ENCODE measurements at places on chromosomes 3 and 15.

- no peak for DNase-seq
Observed at GRCh38 chr15:68784206-68784605, 36.5 kb downstream of the ANP32A start.

DNA sequence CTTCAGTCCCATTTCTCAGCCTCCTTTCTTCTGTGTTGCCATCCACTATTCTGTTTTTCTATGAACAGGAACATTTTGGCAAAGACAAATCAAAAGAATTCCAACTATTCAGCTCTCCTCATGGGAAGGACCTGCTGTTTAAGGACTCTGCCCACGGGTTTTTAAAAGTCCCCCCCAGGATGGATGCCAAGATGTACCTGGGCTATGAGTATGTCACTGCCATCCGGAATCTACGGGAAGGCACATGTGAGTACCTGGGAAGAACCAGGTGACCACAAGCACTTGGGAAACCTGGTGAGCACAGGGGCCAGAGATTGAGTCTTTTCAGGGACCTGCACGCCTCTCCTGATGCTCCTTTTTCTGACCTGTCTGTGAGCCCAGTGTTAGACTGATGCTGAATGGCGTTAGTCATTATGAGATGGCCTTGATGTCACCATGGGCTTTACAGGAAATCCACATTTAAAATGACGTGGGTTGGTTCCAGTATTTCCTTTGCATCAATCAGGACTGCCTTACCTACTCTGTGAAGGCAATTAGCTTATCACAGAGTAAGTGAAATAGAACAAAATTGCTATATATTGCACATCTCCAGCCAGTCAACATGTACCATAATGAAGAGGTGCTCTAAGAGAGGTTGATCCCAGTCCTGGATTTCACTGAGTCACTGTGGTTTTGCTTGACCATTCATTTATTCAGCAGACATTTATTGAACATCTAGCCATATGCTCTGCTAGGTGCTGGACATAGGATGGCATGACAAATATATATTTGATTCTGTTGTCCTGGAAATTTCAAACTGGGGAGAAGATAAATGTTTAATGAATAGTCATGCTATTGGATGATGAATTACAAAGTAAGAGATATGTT is 11.7 kb downstream of the TF start:
- DNase-seq: no peak

DNA sequence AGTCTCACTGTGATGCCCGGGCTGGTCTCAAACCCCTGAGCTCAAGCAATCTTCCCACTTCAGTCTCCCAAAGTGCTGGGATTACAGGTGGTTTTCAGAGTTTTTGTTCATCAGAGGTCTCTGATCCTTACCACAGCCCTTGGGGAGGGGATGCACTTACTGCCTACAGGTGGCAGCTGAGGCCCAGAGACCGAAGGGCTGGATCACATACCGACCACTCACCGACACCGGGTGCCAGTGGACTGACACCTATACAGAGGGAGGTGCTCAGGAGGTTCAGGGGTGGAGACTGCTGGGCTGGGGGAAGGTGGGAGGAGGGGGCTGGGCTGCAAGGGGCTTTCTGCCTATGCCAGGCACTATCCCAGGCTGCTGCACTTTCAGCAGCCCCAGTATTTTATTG is 19.5 kb downstream of the DUSP7 start:
- DNase-seq: no peak

GRCh38 chr3:35654476-35654875 is 15.2 kb downstream of the ARPP21 start:
- no peak for DNase-seq
